Calu3 (cell line): ENCODE measurements at places on chromosomes 7 and 10. TPM values are rescaled to one million over a fixed set of nuclear protein-coding genes. Genes with fewer than 3 reads are reported as not detected.

Gene CYP3A4
- 0.15 TPM in 1 of 2 replicates, not detected in the other for total RNA-seq

Gene FAM25A
- total RNA-seq, result not detected in 2 replicates

Gene CALML5
- total RNA-seq, result not detected in 2 replicates

DNA sequence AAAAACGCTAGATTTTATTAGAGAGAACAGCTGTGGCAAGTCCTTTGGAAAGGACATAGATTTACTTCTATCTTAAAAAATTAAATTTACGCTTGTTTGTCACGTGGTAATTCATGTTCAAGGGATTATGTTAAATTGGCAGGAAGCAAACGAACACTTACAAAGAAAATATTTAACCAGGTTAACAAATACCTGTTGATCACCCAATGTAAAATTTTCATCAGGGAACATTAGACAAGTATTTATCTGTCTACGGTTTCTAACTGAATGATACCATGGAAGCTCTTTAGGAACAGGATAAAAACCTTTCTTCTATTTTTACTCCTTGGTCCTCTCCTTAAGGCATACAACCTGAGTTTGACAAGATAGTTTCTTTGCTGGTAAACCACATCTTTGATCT lies 122.2 kb downstream of the NOC3L start:
- no peak overlapping the region for H3K27ac ChIP-seq
- DNase-seq, result no peak
- no peaks in the 10 kb centered on the region for H3K27me3 ChIP-seq
- no peak overlapping the region for H3K4me3 ChIP-seq
- H3K36me3 ChIP-seq, result no peaks in the 10 kb centered on the region

DNA sequence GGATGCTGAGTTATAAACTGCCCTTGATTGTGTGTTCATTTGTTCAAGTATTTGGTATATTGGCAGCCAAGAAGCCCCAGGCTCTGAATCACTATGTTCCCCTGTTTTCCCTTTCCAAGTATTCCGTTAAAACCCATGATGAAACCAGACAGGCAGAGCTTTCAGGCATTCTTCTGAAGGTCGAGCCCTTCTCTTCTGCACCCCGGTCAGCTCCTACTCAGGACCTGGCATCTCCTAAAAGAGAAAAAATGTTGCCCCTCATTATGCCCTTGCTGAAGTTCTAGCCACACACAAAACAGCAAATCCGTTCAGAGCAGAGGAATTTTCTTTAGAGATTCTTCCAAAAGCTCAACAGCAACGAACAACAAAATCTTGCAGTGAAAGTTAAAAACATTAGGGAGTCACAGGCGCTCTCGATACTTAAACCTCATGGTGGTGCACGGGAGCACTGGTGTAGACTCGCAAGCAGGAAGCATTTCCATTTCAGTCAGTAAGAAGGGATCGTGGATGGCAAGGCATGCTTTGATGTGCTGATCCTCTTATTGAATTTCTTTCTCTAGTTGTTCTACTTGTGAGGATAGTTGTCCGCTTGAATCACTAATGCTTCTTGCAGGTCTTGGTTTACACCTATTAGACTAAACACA lies 264.9 kb downstream of the SKIDA1 start:
- no peaks in the 10 kb centered on the region for H3K27me3 ChIP-seq
- DNase-seq, result no peak
- peaks cover 5% of the 10 kb centered on the region for H3K36me3 ChIP-seq
- H3K4me1 ChIP-seq, result peaks cover 7% of the 10 kb centered on the region

GRCh38 chr10:5971315-5971832 lies 6.0 kb downstream of the IL15RA start:
- peak overlapping the region; percentile 55 for H3K4me3 ChIP-seq
- H3K27me3 ChIP-seq, result no peaks in the 10 kb centered on the region
- peaks cover 64% of the 10 kb centered on the region for H3K4me1 ChIP-seq
- peak; percentile 56 for DNase-seq
- peaks cover 30% of the 10 kb centered on the region for H3K36me3 ChIP-seq

DNA sequence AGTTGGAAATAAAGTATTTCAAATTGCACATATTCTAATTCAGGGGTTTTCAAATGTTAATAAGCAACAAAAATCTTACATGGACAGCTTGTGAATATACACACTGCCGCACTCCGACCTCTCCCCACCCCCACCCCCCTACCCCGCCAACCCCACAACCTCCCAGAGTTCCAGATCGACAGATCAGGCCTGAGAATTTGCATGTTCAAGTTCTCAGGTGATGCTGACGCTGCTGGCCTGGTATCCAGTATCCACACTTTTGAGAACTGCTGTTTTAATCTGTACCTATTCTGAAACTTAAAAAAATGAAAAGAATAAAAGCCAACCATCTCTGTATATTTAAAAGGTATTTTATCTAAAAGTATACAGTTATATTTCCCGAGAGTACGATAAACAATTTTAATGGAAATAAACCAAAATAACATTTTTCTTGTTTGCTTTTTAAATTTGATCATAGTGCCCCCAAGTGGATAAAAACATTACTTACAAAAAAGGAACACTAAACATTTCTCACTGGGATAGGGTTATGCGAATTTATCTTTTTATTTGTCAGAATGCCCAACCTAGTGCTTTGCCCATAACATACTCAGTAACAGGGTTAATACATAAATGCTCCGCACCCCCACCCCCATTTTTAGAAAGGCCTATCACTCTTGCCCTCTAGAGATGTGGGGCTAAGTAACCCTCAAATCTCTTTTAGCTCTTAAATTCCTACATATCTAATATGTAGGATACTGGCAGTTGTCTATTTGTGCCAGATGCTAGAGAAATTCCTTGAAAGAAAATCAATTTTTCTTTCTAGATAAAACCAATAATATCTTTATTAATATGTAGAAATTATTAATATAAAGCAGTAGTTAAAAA lies 166.3 kb downstream of the RNF133 start:
- no peaks in the 10 kb centered on the region for H3K36me3 ChIP-seq
- H3K4me3 ChIP-seq, result no peak overlapping the region
- H3K27me3 ChIP-seq, result no peaks in the 10 kb centered on the region
- no peak for DNase-seq

DNA sequence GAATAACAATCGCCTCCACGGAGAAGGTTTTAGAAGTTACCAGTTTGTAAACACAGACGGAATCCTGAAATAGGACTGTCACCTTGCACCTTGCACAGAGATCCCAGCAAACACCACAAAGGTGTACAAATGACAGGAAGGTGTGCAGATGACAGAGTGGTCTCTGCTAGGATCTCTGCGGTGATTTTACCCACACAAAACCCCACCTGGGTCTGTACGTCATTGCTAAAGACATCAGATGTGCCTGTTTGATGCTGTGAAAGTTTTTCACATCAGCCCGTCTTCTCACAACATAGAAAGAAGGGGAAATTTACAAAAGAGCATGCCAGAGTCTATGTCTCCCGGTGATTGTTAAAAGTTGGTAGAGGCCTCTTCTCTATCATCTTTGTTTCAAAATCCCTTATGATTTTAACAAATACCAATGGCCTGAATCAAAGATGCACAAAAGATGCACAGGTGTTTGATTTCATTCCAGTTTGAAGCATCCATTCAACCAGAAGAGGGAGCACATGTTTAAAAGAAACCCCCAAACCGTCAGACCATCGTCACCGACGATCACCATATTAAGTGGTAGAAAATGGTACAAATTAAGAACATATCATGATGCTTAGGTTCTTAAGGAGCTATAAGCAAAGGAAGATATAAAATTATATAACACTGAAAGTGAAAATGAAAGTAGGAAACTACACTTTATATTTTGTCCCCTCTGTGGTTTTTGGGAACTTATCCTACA lies 576.5 kb downstream of the PTPRN2 start:
- no peak for DNase-seq
- no peak overlapping the region for H3K4me3 ChIP-seq
- no peaks in the 10 kb centered on the region for H3K27me3 ChIP-seq
- H3K27ac ChIP-seq, result no peak overlapping the region
- H3K4me1 ChIP-seq, result no peaks in the 10 kb centered on the region
- H3K36me3 ChIP-seq, result no peaks in the 10 kb centered on the region

DNA sequence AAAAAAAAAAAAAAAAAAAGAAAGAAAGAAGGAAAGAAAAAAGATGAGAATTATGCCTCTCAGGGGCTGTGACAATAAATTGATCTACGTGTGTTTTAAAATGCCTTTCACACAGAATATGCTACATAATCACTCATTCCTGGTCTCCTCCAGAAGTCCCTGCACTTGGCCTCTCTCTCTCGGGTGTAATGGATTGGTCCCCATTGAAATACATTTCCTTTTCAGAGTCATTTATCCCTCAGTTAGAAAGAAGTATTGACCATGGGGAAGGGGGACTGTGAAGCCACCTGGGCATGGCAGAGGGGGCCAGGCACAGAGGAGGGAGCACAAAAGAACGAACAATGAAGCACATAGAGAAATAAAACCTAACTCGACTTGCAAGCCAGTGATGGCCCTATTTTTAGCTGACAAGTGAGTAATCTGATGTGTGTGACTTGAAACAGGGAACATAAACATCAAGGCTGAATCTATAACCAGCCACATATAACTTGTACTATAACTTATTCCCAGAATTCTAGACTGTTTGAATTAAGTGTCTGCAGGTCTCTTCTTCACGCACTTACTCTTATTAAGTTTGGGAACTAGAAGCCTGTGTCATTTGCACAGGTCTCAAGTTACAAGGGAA lies 490.8 kb downstream of the KCNMA1 start:
- H3K4me3 ChIP-seq, result no peak overlapping the region
- no peaks in the 10 kb centered on the region for H3K4me1 ChIP-seq
- no peak for DNase-seq
- peaks cover 54% of the 10 kb centered on the region for H3K27me3 ChIP-seq
- H3K27ac ChIP-seq, result no peak overlapping the region

- no peaks in the 10 kb centered on the region for H3K27me3 ChIP-seq
- H3K4me3 ChIP-seq, result no peak overlapping the region
- no peaks in the 10 kb centered on the region for H3K36me3 ChIP-seq
- DNase-seq, result no peak
- H3K4me1 ChIP-seq, result no peaks in the 10 kb centered on the region
These were observed 227.7 kb downstream of the CHCHD3 start for GRCh38 chr7:132854238-132854637.

- peak overlapping the region; percentile 91 for H3K4me3 ChIP-seq
- peak; percentile 7 for DNase-seq
- H3K36me3 ChIP-seq, result peaks cover 23% of the 10 kb centered on the region
These were observed 722 bp downstream of the UPF2 start for GRCh38 chr10:12041766-12042408.

DNA sequence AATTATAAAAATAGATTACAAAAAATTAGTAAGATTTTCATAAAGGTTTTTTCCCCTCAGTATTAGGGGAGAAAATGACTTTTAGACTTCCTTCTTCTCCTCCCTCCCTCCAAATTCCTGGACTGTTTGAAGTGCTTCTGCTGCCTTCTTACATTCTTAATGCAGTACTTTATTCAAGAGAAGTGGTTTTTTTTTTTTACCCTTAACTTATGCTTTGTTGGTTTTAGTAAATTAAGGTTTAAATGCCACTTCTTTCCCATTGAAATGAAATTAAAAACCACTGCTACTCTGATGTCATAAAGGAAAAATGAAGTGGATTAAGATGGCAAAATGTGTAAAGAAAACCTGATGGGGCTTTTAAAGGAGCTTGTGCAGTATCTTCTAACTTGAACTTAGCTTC lies 140.7 kb downstream of the VTI1A start:
- H3K4me1 ChIP-seq, result no peaks in the 10 kb centered on the region
- no peaks in the 10 kb centered on the region for H3K36me3 ChIP-seq
- no peak overlapping the region for H3K27ac ChIP-seq

DNA sequence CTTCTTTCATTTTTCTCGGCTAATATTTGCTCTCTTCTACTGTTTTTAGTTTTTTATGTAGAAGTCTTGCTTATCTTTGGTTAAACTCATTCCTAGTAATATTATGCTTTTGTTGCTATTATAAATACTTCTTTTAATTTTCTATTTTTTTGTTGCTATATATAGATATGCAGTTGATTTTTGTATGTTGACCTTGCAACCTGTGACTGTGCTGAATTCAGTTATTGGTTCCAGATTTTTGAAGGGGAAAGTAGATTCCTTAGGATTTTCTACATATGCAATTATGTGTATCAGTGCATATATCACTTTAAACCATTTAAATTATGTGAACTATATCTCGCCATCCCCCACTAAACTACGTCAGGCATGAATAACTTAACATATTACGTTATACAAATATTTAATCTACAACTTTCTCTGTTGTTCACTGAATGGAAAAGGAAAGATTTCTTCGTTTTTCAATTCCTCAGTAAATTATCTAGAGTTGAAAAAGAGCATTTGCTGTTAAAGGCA lies 71.5 kb downstream of the IDE start:
- H3K36me3 ChIP-seq, result no peaks in the 10 kb centered on the region
- no peak overlapping the region for H3K27ac ChIP-seq
- DNase-seq, result no peak
- H3K27me3 ChIP-seq, result no peaks in the 10 kb centered on the region
- no peaks in the 10 kb centered on the region for H3K4me1 ChIP-seq

GRCh38 chr7:91344911-91345310 lies 80.7 kb downstream of the FZD1 start:
- H3K4me1 ChIP-seq, result no peaks in the 10 kb centered on the region
- no peak overlapping the region for H3K27ac ChIP-seq
- no peaks in the 10 kb centered on the region for H3K36me3 ChIP-seq
- DNase-seq, result no peak

GRCh38 chr10:132421847-132422751 lies 25.1 kb downstream of the PWWP2B start:
- H3K4me3 ChIP-seq, result peak overlapping the region; percentile 52
- no peak overlapping the region for H3K27ac ChIP-seq
- H3K36me3 ChIP-seq, result peaks cover 4% of the 10 kb centered on the region
- DNase-seq, result no peak
- no peaks in the 10 kb centered on the region for H3K27me3 ChIP-seq
- peaks cover 6% of the 10 kb centered on the region for H3K4me1 ChIP-seq
